ENCODE measurements at places on chromosomes 7 and 10.

- ATAC-seq = no peak
These were observed 11.5 kb downstream of the ACTA2 start for GRCh38 chr10:88941026-88941425.

DNA sequence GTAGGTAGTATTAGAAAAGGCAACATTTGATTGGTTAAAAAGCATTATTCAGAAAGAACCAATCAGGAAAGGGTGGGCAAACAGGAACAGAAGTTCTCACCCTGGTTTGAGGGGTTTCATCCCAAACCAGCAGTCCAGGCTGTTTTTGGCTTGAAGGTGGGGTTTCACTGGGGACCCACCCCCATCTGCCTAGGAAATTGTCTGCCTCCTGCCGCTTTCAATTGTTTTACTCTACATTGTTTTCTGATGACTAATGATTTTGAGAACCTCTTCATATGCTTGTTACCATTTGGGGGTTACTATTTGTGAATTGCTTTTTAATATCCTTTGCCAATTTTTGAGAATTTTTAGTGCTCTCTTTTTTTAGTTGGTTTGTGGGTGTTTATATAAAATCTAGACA is 3.3 kb upstream of the PCBD1 start:
- ATAC-seq = no peak

- no peak for ATAC-seq
These were observed 77.5 kb downstream of the CDK6 start for GRCh38 chr7:92758796-92759431.

GRCh38 chr7:87046456-87046855 is 13.0 kb downstream of the ELAPOR2 start:
- ATAC-seq = no peak

- ATAC-seq = peak; percentile 1
These were observed 475 bp upstream of the NRBF2 start for GRCh38 chr10:63132651-63133055.

Measured in SK-N-SH treated with all-trans-retinoic acid at 6 μM for 48 hours (cell line).